Smooth muscle cell of the brain vasculature (primary cell): ENCODE measurements at places on chromosomes 12 and 14.
A peak's percentile ranks its signal among the peaks of the same experiment; 100 is the strongest.

GRCh38 chr14:91229743-91230200 lies 14.7 kb downstream of the GPR68 start:
- no peak for DNase-seq

GRCh38 chr12:65665817-65666216 lies 158.5 kb upstream of the HMGA2 start:
- DNase-seq: no peak

- DNase-seq: no peak
These were observed 15.3 kb downstream of the KRT2 start for GRCh38 chr12:52636592-52637258.

DNA sequence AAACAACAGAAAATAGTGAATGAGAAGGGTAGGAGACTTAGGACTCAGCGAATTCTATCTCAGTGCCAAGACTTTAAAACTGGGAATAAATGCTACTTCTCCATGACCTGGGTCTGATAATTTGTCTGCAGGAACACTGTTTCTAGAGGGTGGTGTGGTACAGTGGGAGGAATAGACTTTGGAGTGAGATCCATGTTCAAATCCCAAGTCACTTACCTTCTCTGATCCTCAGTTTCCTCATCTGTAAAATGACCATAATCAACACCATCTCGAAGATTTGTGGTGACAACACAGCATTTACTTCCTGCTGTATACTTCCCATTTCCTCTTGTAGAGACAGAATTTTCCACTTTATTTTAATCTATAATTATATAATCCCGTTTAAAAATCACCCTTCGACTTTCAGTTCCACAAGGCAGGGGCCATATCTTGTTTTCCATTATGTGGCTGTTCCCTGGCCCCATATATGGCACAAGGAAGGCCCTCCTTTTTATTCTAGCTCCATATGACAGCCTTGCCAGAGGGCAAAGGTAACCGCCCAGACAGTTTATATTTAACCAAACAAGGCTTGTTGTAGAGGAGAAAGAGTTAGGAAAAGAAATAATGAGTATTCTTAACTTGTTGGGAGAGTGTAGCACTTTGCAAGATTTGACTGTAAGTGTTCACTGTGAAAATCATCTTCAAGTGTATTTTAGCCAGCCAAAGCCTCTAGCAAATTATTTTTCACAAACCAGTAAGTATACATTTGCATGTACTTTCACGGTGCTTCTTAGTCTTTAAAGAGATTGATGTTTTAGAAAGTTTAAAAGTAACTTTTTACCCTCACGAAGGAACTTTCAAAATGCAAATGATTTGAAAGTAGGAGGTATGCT lies 243.1 kb downstream of the AKAP6 start:
- no peak for DNase-seq

- DNase-seq: no peak
These were observed 4.2 kb downstream of the SOX5 start for GRCh38 chr12:23945249-23945648.

DNA sequence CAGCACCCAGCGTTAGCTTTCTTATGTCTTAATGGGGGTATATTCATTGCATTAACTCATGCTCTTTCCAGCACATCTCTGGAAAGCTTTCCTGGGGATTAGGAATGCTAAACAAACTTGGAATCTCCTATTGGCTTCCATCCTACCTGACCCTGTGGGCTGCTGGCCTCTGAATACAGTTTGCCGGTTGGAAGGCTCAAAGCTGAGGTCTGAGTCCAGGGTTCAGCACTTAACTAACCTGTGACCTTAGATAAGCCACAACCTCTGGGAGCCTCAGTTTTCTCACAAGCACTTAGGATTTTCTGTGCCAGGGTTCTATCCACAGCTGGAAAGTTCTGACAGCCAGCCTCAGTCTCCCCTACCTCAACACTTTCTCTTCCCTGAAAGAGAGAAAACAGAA lies 12.9 kb upstream of the RND1 start:
- DNase-seq: no peak

GRCh38 chr14:100540141-100540925 lies 46.9 kb downstream of the BEGAIN start:
- DNase-seq: no peak

DNA sequence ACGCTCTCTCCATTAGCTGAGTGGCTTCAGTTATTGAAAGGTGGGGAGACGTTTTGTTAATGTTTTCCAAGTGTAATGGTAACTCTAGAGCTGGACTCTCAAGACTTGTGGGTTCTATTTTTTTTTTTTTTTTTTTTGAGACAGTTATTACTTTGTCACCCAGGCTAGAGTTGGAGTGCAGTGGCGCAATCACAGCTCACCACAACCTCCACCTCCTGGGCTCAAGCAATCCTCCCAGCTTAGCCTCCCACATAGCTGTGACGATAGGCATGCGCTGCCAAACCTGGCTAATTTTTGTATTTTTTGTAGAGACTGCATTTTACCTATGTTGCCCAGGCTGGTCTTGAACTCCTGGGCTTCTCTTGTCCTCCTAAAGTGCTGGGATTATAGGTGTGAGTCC lies 26.2 kb downstream of the ATF1 start:
- DNase-seq: no peak

GRCh38 chr14:103301512-103302354 lies 32.3 kb upstream of the EIF5 start:
- no peak for DNase-seq

GRCh38 chr14:54760866-54761575 lies 141.6 kb downstream of the GCH1 start:
- no peak for DNase-seq

- DNase-seq: no peak
These were observed 666.6 kb downstream of the DIO2 start for GRCh38 chr14:79544698-79545070.

DNA sequence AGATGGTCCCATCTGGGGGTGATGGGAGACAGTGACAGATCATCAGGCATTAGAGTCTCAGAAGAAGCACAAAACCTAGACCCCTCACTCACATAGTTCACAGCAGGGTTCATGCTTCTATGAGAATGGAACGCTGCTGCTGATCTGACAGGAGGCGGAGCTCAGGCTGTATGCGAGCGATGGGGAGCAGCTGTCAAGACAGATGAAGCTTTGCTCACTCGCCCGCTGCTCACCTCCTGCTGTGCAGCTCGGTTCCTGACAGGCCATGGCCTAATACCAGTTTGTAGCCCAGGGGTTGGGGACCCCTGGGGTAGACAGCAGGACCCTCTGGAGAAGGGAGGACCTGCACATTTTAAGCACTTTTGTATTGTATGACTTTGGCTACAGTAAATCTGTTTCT lies 111.2 kb downstream of the LGMN start:
- no peak for DNase-seq

DNA sequence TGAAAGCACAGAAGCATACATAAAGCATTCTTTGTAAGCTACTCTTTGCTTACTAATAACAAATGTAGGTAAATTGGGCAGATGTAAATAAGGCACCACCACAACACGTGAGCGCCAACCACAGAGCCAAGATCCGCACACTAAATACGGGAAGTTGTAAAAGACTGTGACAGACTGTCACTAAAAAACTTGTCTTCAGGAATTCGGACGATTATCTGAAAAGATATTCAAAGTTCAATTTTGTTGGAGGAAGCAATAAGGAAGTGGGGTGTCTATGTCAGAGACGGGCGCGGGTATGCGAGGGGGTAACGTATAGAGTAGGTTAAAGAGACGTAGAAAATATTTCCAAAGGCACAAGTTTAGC lies 1.5 kb upstream of the HSP90B1 start:
- DNase-seq: no peak

GRCh38 chr12:11829764-11830194 lies 180.3 kb downstream of the ETV6 start:
- no peak for DNase-seq

GRCh38 chr14:85442996-85443395 lies 86.9 kb upstream of the FLRT2 start:
- DNase-seq: no peak

- no peak for DNase-seq
These were observed 88.2 kb downstream of the TBC1D30 start for GRCh38 chr12:64912516-64913255.

DNA sequence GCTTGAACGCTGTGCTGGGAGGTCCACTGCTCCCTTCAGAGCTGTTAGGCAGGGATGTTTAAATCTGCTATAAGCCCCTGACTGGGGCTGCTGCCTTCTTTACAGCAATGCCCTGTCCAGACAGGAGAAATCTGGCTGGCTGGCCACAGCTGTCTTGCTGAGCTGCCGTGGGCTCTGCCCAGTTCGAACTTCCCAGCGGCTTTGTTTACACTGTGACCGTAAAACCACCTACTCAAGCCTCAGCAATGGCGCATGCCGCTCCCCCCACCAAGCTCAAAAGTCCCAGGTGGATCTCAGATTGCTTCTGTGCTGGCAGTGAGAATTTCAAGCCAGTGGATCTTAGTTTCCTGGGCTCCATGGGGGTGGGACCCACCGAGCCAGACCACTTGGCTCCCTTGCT lies 35.8 kb downstream of the CKAP4 start:
- no peak for DNase-seq

DNA sequence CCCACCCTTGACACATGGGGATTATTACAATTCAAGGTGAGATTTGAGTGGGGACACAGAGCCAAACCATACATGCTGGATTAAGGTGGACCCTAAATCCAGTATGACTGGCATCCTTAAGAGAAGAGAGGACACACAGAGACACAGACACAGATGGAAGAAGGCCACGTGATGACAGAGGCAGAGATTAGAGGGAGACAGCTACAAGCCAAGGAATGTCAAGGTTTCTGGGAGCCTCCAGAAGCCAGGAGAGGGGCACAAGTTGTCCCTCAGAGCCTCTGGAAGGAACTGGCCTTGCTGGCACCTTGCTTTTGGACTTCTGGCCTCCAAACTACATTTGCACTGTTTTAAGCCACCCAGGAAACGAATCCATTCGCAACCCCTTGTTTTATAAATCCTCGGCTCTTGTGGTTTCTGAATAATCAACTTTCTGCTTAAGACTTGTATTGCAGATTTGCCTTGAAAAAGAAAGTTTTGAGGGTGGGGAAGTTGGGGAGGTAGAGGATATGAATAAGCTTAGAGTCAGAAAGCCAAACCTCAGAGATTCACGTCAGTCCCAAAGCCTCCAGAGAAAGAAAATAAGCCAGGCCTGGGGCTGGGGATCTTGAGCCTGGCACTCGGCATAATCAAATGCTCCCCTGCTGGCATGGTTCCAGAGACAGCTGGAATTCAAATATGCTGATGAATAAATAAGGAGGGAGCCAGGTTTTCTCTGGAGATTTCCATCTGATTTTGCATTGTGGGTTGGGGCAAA lies 224.2 kb upstream of the PWP1 start:
- peak; percentile 35 for DNase-seq

DNA sequence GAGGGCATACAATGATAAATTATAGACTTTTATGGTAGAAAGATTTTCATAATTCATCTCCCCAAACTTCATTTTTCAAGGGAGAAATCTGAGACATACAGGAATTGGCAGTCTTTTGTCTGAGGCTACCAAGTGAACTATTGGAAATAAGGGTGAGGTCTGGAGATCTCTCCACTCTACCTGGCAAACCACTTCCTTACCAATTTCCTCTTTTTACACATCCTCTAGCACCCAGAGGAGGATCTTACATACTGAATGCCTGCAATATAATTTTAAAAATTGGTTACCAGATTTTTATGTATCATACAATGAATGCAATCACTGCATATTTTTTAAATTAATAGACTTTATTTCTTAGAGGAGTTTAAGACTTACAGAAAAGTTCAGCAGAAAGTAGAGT lies 6.6 kb downstream of the PDE6H start:
- DNase-seq: no peak

DNA sequence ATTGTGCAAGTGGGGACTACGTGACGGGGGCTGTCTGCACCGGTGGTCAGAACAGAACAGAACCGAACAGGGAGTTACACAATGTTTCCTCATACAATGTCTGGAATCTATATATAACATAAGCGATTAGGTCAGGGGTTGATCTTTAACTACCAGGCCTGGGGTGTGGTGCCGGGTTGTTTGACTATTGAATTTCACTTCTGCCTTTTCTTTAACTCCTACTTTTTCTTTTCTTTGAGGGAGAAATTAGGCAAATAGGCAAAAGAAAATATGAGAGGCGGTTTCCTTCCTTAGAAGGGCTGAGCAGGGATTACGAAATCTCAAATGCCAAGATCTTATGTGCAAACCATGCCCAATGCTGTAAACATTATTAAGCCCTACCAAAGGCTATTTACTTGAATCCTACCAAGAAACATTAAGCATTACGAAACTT lies 140.3 kb downstream of the SLC38A6 start:
- no peak for DNase-seq

GRCh38 chr14:37195327-37195726 lies 2.4 kb upstream of the MIPOL1 start:
- no peak for DNase-seq

DNA sequence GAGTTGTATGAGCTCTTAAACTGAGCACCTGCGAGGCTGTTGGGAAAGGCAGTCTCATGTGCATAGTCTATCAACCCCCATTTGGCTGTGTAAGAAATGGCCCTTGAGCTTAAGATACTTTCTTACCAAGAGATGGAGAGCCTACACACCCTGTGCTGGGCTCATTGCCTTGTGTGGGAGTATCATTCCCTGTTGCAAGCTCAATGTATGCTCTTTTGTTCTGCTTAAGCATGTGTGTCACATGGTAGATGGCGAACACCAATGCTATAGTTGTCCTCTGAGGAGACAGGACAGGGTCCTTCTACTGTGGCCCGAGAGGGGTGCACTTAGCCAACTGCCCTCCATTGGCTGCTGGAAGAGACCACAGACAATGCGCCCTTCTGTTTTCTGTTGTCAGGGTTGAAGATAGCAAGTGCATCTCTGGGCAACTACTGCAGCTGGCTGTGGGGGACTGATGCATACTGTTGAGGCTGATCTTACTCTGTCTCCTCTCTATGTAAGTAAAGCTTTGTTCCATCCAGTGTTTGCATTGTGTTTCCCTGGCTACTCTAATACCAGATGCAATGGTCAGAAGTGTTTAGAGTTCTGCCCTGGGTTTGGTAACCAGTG lies 79.5 kb downstream of the PTPRB start:
- no peak for DNase-seq

GRCh38 chr14:43898687-43899086 lies 608.4 kb downstream of the FSCB start:
- no peak for DNase-seq

DNA sequence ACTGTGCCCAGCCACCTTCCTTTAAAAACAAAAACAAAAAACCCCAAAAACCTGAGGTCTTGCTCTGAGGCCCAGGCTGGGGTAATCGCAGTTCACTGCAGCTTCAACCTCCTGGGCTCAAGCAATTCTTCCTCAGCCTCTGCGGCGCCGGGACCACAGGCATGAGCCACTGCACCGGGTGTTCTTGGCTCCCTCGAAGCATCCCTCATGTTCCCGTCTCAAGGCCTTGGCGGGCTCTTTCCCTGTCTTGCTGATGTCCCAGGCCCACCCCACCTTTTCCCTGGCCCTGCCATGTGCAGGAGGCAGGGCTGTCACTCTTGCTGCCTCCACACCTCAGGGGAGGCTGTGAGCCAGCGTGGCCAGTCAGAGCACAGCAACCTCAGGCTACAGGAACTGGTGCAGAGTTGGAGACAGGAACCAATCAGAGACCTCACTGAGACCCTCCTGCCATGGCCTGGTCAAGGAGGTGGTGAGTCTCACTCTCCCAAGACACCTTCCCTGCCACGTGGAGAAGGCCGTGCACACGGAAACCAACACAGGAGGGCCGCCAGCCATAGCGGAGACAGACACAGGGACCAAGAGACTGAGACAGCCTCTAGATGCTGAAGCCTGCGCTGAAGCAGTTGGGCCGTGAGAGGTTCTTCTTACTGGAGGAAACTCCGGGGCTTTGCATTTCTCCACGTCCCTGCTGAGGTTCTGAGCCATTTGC lies 6.0 kb upstream of the AMN start:
- DNase-seq: no peak
